Stimulated activated CD4-positive, alpha-beta T cell treated with anti-CD3 and anti-CD28 coated beads, Interleukin-15, amount 100 ng/mL, for 48 hours (primary cell): ENCODE measurements at places on chromosomes 3 and 15.
A peak's percentile ranks its signal among the peaks of the same experiment; 100 is the strongest.

DNA sequence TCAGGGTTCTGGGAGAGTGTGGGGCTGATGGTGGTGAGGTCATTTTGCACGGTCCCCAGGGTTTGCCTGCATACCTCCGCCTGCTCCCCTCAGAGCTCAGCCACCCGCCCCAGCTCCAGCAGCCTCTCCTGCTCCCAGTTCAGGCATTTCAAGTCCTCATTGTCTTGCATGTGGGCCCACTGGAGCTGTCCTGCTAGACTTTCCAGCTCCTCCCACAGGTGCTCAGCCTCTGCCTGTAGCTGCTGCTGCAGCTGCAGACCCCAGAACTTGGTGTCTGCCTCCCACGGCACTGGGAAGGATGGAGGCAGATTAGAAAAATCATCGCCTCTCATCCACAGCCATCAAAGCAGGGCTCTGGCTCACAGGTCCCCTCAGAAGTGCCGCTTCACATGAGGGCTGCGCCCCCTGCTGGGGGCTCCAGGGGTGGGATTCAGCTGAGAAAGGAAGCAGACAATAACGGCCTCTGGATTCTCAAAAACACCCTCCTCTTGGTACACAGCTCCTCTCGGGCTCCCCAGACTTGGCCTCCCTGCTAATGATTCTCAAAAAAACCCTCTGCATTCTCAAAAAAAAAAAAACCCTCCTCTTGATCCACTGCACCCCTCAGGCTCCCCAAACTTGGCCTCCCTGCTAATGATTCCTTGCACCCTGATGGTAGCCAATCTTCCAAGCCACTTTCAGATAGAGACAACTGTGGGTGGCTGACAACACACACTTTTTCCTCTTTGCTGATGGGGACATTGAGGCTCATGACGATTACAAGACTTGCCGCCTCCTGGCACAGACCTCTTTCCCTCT lies 89.3 kb upstream of the C2CD4B start:
- DNase-seq, result peak; percentile 62

DNA sequence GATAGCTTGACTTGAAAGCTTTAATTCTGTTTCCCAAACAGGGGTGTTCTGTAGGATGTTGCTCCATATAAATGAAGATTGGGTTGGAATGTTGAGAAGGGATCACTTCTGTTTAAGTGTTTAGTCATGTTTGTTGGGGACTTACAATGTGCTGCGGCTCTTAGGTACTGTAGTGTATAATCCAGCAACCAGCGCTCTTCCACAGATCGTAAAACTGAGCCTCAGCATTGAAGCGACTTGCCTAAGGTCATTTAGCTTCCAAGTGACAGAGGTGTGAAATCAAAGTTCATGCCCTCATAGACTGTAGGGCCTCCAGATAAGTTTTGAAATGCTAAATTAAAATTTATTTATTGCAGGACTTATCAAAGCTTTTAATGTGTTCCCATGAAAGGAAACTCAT lies 1.8 kb downstream of the MKRN2 start:
- no peak for DNase-seq

GRCh38 chr3:162517110-162517509 lies 1020.5 kb downstream of the OTOL1 start:
- DNase-seq, result no peak

GRCh38 chr15:84857418-84858004 lies 27.0 kb upstream of the SLC28A1 start:
- DNase-seq, result no peak

- DNase-seq, result no peak
Observed at GRCh38 chr3:195093731-195094130, 177.2 kb downstream of the XXYLT1 start.

GRCh38 chr15:40593165-40593564 lies 884 bp upstream of the KNL1 start:
- DNase-seq, result no peak

- no peak for DNase-seq
Observed at GRCh38 chr3:24227635-24228034, 267.0 kb downstream of the THRB start.

DNA sequence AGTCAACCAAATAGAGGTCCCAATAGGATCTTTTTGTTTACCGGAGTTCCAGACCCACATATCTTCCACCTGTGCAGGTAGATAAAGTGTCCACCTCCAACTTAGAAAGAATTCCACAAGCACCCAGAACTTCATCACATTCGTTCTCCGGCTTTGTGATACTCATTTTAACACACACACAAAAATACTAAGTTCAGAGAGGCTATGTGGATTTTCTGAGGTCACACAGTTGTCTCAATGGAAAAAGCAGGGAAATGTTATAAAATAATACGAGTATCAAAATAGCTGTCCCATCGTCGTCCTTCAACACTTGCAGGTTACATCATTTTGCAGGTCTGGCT lies 137.5 kb downstream of the TMCO5A start:
- DNase-seq, result no peak

DNA sequence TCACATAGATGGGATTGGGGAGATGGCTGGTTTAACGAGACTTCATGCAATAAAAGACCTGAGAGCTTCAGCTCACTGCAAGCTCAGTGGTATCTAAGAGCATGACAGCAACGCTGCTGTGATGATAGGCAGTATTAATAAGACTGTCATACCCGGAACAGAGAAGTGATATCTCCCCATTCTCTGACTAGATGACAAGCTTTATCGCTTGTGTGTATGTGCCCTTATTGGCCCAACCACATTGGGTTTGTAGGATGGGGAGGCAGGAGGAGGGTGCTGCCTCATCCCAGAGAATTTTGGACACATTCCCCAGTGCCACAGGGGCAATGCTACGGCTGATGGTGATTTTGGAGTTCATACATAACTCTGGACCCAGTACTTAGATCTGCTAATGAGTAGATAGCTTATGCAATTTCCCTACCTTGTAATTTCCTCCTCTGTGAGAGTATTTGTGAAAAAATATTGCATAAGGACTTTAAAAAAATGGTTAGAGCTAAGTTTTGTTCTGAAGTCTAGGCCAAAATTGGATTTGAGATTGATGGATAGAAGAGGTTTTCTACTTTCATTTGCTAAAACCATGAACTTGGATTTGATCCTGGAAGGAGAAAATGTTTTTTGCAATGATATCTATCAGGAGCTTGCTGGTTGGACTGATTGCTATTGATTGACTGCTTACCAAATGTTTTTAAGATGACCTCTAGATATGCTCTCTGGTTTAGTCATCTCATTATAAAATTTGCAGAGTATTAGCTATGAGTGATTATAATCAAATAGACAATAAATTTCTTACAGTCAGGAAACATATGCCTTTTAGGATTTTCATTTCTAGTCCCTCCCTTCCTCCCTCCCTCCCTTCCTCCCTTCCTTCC lies 14.0 kb upstream of the TMEM212 start:
- DNase-seq, result no peak

DNA sequence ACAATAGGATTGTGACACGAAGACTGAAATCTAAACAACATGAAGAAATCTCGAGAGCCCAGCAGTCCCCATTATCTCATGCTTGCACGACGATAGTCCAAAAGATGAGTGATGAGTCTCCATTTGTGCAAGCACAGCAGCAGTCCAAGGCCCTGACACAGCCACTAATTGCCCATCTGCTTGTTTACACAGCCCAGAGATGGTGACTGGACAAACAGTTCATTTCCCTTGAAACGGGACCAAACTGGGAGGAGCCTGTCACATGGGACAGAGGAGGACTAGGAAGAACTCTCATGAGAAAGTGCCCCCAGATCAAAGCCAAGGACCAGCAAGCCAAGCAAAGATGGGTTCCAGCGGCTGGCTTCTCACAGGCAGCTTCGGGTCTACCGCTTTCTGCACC lies 121.0 kb downstream of the GREM1 start:
- DNase-seq, result no peak

DNA sequence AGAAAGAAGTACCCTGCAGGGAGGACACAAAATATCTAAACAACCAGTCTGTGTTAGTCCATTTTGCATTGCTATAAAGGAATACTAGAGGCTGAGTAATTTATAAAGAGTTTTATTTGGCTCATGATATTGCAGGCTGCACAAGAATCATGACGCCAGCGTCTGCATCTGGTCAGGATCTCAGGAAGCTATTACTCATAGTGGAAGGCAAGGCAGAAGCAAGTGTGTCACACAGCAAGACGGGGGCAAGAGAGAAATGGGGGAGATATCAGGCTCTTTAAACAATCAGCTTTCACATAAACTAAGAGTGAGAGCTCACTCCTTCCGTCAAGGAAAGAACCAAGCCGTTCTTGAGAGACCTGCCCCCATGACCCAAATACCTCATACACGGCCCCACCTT lies 614.8 kb downstream of the ZIC1 start:
- no peak for DNase-seq

DNA sequence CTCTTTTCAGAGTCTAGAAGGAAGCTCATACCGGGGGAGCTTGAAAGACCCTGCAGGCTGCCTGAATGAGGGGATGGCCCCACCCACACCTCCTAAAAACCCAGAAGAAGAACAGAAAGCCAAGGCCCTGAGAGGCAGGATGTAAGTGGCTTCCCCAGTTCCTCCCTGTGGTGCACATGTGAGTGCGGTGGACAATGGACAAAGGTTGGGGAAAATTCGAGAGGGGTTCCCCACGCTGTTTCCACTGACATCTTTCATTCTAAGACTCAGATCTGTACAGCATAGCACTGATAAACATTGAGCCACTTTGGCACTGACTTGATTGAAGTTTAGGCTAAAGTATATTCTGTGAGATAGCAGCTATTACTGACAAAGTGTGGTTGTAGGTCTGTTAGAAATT lies 79.5 kb upstream of the UMPS start:
- no peak for DNase-seq

- no peak for DNase-seq
Observed at GRCh38 chr3:3137526-3137925, 10.8 kb downstream of the TRNT1 start.

- DNase-seq, result no peak
Observed at GRCh38 chr3:46206282-46207015, 1.7 kb downstream of the CCR1 start.

GRCh38 chr15:98952381-98952803 lies 55.2 kb downstream of the PGPEP1L start:
- DNase-seq, result no peak

DNA sequence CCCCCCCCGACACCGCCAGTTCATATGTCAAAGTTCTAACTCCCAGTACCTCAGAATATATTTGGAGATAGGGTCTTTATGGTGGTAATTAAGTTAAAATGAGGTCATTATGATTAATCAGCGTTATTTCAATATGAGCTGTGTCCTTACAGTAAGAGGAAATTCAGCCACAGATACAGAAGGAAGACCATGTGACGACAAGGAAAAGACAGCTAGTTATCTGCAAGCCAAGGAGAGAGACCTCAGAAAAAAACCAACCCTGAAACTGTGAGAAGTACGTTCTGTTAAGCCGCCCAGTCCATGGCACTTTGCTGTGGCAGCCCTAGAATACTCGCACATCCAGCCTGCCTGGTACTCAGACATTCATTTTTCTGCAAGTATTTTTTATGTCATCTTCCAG lies 62.3 kb upstream of the ARL8B start:
- DNase-seq, result no peak

DNA sequence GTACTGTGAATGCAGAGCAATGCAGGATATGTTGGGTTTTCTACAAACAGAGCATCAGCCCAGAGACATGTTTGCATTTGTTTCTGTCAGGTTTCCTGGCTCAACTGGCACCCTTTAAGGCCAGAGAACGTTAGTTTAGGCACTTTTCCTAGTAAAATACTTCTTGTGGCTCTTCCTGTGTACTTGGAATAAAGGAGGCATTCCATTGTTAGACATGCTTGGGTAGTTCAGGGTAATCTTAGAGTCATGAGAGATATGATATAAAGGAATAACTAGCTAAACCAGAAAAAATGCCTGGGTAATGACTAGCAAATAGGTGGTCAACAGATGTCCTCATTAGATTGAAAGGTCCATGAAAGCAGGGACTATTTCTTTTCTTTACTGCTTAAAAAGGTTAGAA lies 60.4 kb upstream of the RBM5 start:
- no peak for DNase-seq

- DNase-seq, result peak; percentile 36
Observed at GRCh38 chr15:77821188-77821958, 188.7 kb upstream of the LINGO1 start.

DNA sequence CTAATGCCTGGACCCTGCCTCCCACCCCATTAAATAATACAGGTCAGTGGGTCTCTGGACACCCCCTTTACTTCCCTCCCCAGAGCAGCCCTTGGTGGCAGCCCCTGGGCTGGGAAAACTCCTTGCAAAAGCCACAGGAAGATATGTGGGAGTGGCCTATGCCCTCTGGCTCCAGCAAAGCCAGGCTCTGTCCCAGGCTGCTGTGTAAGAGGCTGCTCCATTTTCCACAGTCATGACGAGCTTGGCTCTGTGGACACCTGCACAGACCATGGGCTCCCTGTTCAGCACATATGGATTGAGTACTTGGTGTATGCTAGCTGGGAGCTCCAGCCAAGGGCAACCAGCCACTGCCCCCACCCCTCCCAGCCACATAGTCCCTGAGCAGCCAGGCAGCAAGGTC lies 13.0 kb downstream of the CACNA2D2 start:
- no peak for DNase-seq

- no peak for DNase-seq
Observed at GRCh38 chr15:45703670-45704328, 69.0 kb downstream of the SQOR start.

GRCh38 chr3:178226094-178226493 lies 310.1 kb upstream of the KCNMB2 start:
- DNase-seq, result no peak

- no peak for DNase-seq
Observed at GRCh38 chr15:101025896-101026631, 106.9 kb downstream of the LRRK1 start.

DNA sequence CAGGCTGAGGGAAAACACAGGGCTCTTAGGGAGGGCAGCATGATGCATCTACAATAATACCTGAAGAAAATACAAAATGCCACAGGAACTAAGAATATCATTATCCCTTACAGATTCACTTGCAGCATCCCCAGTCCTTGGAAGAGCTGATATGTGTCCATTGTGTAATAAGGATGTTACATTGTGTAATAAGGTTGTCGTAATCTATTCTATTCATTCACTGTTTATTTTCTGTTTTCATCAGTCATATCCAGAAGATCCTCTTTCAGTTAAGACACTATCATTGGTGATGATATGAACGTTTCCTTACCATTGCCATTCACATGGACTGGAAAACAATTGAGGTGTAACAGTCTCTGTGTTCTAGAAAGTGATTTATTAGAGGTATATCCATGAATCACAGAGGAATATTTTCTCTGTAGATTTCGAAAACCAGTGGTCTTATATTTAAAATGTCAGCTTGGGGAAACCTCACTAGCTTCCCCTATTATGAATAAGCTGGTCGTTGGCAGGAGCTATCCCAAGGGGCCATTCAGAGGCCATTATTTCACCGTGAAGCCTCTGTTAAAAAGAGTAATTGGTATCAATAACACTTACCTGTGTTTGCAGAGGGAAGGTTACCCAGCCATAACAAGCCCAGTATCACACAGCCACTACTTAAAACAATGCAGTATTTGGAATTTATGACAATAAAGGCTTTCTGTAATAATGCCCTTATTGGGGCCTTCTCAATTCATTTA lies 241.1 kb downstream of the ZNF385D start:
- no peak for DNase-seq

- no peak for DNase-seq
Observed at GRCh38 chr15:82040390-82040789, 5.4 kb downstream of the MEX3B start.
